Lower lobe of right lung (tissue), 2 donors: ENCODE measurements at places on chromosomes 11 and 22. TPM values are rescaled to one million over a fixed set of nuclear protein-coding genes. Genes with fewer than 3 reads are reported as not detected.

- no peak overlapping the region for H3K4me3 ChIP-seq
- H3K27ac ChIP-seq, result no peak overlapping the region
- DNase-seq, result peak; percentile 82
- no peaks in the 10 kb centered on the region for H3K27me3 ChIP-seq
- no peaks in the 10 kb centered on the region for H3K36me3 ChIP-seq
Measured at GRCh38 chr11:118171269-118172062, 5.0 kb downstream of the SCN2B start.

- no peaks in the 10 kb centered on the region for H3K36me3 ChIP-seq
- no peak for DNase-seq
- H3K4me3 ChIP-seq, result no peak overlapping the region
- no peaks in the 10 kb centered on the region for H3K4me1 ChIP-seq
- no peaks in the 10 kb centered on the region for H3K27me3 ChIP-seq
- no peak overlapping the region for H3K27ac ChIP-seq
Measured at GRCh38 chr11:24900960-24901549, 404.2 kb downstream of the LUZP2 start.

GRCh38 chr11:4672470-4672869 lies 25.2 kb downstream of the OR51E2 start:
- no peaks in the 10 kb centered on the region for H3K27me3 ChIP-seq
- H3K4me1 ChIP-seq, result no peaks in the 10 kb centered on the region
- no peak overlapping the region for H3K27ac ChIP-seq
- H3K4me3 ChIP-seq, result no peak overlapping the region
- no peak for DNase-seq

DNA sequence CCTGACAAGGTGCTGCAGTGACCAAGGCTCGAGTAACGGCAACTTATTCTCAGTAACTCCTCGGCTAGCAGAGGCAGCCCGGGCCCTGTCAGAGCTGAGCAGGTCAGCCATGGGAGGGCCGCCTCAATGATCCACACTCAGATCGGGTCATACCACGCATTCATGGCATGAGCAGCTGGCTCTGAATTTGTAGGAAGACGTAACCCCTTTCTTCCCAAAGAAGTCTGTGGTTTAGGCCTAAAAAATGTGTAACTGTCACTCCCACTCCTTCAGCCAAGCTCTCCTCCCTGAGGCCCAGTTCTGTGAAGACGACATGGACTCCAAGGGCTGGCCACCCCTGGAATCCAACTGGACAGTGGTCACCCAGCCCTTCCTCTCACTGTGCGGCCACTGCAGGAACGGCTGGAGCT lies 30.0 kb downstream of the PPP2R1B start:
- no peaks in the 10 kb centered on the region for H3K27me3 ChIP-seq
- peak overlapping the region; percentile 90 for H3K27ac ChIP-seq
- no peak overlapping the region for H3K4me3 ChIP-seq

- peak; percentile 87 for DNase-seq
- peak overlapping the region; percentile 90 for H3K27ac ChIP-seq
- peaks cover 96% of the 10 kb centered on the region for H3K4me1 ChIP-seq
Measured at GRCh38 chr22:36325154-36326031, 62.4 kb downstream of the MYH9 start.

GRCh38 chr11:94790661-94791180 lies 22.6 kb downstream of the AMOTL1 start:
- H3K4me1 ChIP-seq, result peaks cover 73% of the 10 kb centered on the region
- H3K27me3 ChIP-seq, result no peaks in the 10 kb centered on the region
- no peak for DNase-seq

- H3K27me3 ChIP-seq, result no peaks in the 10 kb centered on the region
Measured at GRCh38 chr11:100972046-100972445, 157.6 kb downstream of the PGR start.

- DNase-seq, result no peak
- no peak overlapping the region for H3K27ac ChIP-seq
- H3K27me3 ChIP-seq, result no peaks in the 10 kb centered on the region
- H3K4me1 ChIP-seq, result no peaks in the 10 kb centered on the region
- no peaks in the 10 kb centered on the region for H3K36me3 ChIP-seq
Measured at GRCh38 chr22:48240148-48240934, 1477.9 kb downstream of the TBC1D22A start.

GRCh38 chr11:27757953-27758352 lies 57.7 kb upstream of the BDNF start:
- no peaks in the 10 kb centered on the region for H3K4me1 ChIP-seq
- DNase-seq, result no peak
- H3K27me3 ChIP-seq, result no peaks in the 10 kb centered on the region
- no peaks in the 10 kb centered on the region for H3K36me3 ChIP-seq
- no peak overlapping the region for H3K4me3 ChIP-seq

DNA sequence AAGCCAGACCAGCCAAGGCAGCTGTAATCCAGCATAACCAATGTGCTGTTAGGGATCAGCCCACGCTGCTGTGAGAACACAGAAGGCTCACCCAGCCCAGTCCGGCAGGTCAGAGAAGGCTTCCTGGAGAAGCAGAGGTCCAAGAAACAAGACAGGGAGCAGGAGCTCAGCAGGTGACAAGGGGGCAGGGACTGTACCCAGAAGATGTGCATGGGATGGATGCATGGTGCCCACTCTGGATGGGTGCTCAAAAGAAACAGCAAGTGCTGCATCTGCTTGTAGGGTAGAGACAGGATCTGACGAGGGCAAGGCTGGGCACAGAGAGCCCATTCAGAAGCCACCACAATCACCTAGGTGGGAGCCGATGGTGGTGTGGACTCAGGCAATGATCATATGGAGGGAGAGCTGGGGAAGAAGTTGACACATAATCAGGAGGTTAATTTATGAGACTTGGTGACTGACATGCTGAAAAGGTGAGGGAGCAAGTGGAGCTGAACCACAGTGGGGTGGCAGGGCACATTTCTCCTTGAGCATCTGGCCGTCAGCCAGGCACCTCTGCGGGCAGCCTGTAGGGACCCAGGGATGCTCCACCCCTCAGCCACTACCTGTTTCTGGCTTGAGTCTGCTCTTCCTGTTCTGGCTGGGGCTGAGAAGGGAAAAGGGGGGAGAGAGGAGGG lies 102.3 kb upstream of the DRD2 start:
- no peak overlapping the region for H3K4me3 ChIP-seq
- H3K27me3 ChIP-seq, result no peaks in the 10 kb centered on the region
- no peak overlapping the region for H3K27ac ChIP-seq
- no peak for DNase-seq

GRCh38 chr11:40271361-40271760 lies 1188.1 kb downstream of the LRRC4C start:
- no peak overlapping the region for H3K4me3 ChIP-seq
- H3K27ac ChIP-seq, result no peak overlapping the region

- peaks cover 22% of the 10 kb centered on the region for H3K4me1 ChIP-seq
- H3K4me3 ChIP-seq, result no peak overlapping the region
- peaks cover 7% of the 10 kb centered on the region for H3K36me3 ChIP-seq
- no peak for DNase-seq
- H3K27me3 ChIP-seq, result no peaks in the 10 kb centered on the region
- H3K27ac ChIP-seq, result no peak overlapping the region
Measured at GRCh38 chr11:34990916-34991315, 74.5 kb downstream of the PDHX start.

Gene PPP2R5B
- 23.9 TPM for total RNA-seq

DNA sequence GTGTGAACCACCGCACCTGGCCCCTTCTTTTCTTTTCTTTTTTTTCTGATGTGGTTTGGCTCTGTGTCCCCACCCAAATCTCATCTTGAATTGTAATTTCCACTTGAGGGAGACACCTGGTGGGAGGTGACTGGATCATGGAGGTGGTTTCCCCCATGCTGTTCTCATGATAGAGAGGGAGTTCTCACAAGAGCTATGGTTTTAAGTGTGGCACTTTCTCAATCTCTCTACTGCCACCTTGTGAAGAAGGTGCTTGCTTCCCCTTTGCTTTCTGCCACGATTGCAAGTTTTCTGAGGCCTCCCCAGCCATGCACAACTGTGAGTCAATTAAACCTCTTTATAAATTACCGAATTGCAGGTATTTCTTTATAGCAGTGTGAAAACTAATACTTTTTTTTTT lies 4.9 kb upstream of the TCN2 start:
- H3K27ac ChIP-seq, result no peak overlapping the region
- H3K36me3 ChIP-seq, result no peaks in the 10 kb centered on the region
- peaks cover 14% of the 10 kb centered on the region for H3K4me1 ChIP-seq

- peaks cover 44% of the 10 kb centered on the region for H3K4me1 ChIP-seq
- DNase-seq, result no peak
- peak overlapping the region; percentile 82 for H3K4me3 ChIP-seq
- no peak overlapping the region for H3K27ac ChIP-seq
- no peaks in the 10 kb centered on the region for H3K27me3 ChIP-seq
Measured at GRCh38 chr11:33160136-33160535, 1.1 kb downstream of the CSTF3 start.

GRCh38 chr11:110374921-110375320 lies 54.8 kb upstream of the FDX1 start:
- H3K36me3 ChIP-seq, result no peaks in the 10 kb centered on the region
- H3K27me3 ChIP-seq, result no peaks in the 10 kb centered on the region
- no peak overlapping the region for H3K27ac ChIP-seq
- H3K4me1 ChIP-seq, result peaks cover 31% of the 10 kb centered on the region
- H3K4me3 ChIP-seq, result no peak overlapping the region
